ENCODE measurements at places on chromosomes 3 and 15.

DNA sequence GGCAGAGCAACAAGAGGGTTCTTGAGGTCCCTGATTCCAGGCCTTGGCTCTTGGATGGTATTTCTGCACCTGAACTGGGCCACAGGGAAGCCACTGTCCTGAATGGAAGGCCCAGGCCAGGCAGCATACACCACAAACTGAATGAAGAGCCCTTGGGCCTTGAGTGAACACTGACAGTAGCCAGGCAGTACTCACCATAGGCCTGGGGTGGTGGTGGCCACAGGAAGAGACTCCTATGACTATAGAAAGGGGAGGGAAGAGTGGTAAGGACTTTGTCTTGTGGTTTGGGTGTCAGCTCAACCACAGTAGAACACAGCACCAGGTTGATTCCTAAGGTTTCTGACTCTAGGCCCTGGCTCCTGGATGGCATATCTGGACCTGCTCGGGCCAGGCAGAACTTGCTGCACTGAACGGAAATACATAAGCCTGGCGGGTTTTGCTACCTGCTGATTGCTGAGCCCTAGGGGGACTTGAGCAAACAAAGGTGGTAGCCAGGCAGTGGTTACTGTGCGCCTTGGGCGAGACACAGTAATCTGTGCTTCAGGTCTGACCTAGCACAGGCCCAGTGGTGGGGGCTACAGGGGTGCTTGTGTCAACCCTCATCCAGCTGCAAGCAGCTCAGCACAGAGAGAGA is 241.4 kb downstream of the ISL2 start:
- no peak for DNase-seq

DNA sequence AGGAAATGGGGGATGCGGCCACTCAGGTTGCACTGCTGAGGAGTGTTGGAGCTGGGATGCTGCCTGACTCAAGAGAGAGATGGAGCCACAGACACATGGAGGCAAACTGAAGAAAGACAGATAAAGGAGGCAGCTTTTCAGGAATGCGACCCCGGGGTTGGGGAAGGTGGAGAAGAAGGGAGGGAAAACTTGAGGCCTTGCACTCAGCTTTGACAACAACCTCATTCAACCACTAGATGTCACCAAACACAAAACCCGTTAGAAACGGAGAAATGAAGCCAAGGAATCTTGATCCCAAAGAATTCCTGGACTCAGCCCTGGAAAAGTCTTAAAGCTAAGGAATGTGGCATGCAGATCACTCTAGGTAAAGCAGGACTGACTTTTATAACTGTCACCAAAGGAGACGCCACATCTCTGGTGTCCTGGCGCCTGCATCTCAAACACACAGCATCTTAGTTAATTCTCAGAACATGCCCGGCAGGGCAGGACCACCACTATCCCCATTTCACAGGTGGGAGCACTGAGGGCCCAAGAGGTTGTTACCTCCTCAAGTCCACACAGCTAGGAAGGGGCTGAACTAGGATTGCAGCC is 59.6 kb upstream of the LMCD1 start:
- DNase-seq = no peak

GRCh38 chr3:160343132-160343531 is 55.9 kb downstream of the IFT80 start:
- no peak for DNase-seq

DNA sequence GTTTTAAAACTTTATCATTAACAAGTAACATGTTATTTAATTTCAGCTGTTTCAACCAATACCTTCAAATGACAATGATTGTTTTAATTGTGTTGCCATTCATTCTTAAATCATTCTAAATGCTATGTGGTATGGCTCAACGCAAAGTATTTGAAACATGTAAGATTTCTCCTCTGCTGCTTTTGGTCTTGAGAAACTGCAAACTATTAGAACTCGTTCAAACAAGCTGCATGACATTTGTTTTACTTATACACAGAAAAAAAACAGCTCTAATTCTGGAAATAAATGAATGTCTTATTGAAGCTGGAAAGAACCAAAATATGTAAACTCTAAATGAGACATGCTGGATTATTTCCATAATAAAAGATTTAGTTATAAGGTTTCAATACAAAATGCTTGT is 29.3 kb downstream of the FBN1 start:
- DNase-seq = no peak

DNA sequence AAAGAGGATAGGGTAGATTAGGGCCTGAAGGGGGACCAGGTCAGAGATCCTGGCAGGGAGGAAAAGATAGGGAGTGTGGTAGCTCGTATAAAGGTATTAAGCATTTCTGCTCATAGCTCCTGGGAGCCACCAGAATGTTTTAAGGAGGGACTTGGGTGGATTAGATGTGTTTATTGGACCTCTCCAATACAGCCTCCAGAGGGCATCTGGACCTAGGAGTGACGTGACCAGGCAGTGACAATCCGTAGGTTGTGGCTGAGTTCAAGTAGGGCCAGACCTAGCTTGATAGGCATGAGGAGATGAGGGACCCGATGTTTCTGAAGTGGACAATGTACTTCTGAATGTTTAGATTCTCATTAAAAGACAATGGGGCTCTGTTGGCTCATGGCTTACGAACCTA is 435.2 kb downstream of the MCTP2 start:
- DNase-seq = no peak

GRCh38 chr3:169509780-169510692 is 153.5 kb downstream of the MECOM start:
- DNase-seq = no peak

DNA sequence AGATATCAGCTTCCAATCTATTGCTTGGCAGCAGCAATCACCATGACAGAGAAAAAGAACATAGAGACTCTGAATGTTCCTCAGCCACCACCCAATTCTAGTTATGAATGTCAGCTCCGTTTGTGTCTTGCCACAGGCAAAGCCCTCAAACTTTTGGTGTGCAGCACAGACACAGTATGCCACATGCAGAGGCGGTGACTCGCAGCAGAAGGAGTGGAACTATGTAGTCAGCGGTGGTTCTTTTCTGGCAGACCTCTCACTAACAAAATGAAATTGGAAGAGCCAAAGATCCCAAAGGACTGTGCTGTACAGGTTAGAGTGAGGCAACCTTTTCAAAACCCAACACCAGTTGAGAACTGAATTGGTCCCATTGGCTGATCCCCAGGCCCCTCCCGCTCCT is 220.9 kb downstream of the SLC9A9 start:
- no peak for DNase-seq

- no peak for DNase-seq
These were observed 4.9 kb upstream of the CFAP100 start for GRCh38 chr3:126389794-126390146.

- DNase-seq = no peak
These were observed 515 bp downstream of the EPHA6 start for GRCh38 chr3:96814651-96815567.

GRCh38 chr3:111734652-111735051 is 124.4 kb upstream of the PHLDB2 start:
- DNase-seq = no peak

GRCh38 chr15:52291204-52291603 is 4.4 kb downstream of the MYO5C start:
- no peak for DNase-seq

DNA sequence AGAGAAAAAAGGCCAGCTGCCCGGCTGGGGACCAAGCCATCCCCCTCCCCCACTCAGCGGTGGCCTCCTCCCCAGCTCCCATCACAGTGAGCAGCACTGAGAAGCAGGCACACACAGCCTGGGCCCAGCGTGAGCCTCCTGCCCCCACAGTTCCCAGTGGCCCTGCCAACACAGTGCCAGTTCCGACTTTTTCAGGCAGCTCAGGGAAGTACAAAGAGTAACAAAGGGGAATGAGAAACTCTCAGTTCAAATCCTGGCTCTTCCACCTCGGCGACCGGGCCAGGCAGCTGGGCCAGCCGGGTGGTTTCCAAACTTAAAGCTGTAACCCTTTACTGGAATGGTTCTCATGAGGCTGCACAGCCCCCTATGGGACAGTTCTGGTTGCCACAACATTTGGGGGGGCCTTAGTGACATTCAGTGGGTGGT is 18.5 kb downstream of the TNK2 start:
- DNase-seq = no peak

All from CD4-positive, alpha-beta T cell treated with Interferon alpha-2 for 1 hour (primary cell).